M059J (cell line): ENCODE measurements at places on chromosomes 12 and 14. TPM values are rescaled to one million over a fixed set of nuclear protein-coding genes. Genes with fewer than 3 reads are reported as not detected.

The HCAR1 gene
- total RNA-seq, result not detected in 2 replicates

The NRL gene
- total RNA-seq, result 1.3 and 4.9 TPM in 2 replicates

The TGM1 gene
- 0.05 and 0.12 TPM in 2 replicates for total RNA-seq

The PRIMA1 gene
- not detected in 2 replicates for total RNA-seq

The CEBPE gene
- total RNA-seq, result not detected in 2 replicates

The PRH2 gene
- not detected in 2 replicates for total RNA-seq

The TMBIM4 gene
- 153 and 177 TPM in 2 replicates for total RNA-seq

The HEBP1 gene
- total RNA-seq, result 9.4 and 20.5 TPM in 2 replicates

The SMOC1 gene
- 0.05 TPM in 1 of 2 replicates, not detected in the other for total RNA-seq

DNA sequence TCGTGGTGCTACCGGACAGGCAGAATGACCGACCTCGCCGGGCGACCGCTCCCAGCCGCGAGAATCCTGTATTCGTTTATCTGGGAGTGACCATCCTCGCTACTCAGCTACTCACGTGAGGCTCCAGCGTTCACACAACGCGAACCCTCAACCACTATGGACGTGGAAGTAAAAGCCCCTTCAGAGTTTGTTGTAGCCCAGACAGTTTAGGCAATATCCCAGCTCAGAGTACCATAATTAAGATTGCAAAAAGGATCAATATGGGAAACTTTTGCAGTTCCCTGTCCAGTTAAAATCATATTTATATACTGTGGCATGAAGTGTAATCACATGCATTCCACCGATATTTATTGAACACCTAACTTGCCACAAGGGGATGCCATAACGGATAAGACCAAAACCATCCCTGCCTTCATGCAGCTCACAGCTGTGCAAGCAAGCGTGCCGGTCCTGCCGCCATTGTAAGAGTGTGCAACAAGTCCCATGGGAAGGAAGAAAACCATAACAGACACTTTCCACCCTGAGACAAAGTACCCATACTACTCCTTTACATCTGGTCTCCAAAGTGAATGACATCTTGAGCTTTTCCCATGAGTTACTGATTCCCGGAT, 938 bp upstream of the MAX start:
- DNase-seq, result peak; percentile 20

DNA sequence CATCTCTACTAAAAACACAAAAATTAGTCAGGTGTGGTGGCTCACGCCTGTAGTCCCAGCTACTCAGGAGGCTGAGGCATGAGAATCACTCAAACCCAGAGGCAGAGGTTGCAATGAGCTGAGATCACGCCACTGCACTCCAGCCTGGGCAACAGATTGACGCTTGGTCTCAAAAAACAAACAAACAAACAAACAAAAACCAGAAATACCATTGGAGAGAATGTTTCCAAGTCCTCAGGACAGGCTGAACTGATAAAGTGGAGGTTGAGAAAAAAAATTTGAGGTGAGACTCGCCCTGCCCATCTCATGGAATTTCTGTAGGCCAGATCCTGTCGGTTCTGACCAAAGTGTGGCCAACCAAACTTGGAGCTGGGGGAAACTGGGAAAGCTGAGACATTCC, 30.6 kb upstream of the NFYB start:
- no peak for DNase-seq

DNA sequence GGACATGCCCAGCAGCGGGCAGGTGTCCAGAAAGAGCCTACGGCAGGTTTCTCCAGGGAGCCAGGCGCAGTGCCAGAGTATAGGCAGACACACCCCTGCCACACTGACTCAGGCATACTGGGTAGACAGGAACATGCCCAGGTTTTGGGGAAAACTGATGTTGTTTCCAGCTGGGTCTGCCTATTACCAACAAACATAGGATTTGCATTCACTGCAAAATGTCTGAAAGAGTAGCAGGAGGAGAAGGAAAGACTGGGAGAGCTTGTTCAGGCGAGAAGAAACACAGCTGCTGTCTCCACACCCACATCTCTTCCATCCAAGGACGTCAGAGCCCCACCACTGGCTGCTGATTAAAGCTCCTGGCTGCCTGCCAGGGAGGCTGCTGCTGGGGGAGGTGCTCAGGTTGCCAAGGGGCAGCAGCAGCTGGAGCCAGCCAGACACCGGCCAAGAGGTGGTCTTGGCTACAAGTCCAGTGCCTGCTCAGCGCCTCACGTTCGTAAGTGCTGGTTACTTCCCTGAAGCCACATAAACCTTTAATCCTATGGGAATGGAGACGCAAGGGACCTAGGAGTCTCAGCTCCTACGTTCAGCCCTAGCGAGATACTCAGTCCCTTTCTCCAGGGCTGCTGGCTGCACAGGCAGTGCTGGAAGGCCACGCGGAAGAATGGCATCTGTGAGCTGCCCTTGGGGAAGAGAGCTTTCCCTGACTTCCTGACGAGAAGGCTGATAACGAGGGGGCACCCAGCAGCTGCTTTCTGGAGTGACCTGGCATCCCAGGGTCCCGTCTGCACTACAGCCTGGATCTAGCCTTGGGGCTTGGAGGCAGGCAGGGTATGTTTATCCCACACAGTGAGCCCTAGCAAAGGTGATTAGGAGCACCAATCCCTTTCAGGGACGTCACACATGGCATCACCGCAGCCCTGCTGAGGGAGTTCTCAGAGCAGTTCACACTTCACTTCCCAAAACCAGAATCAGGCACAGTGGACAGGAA, 58.1 kb downstream of the PLEKHG3 start:
- DNase-seq, result peak; percentile 84

DNA sequence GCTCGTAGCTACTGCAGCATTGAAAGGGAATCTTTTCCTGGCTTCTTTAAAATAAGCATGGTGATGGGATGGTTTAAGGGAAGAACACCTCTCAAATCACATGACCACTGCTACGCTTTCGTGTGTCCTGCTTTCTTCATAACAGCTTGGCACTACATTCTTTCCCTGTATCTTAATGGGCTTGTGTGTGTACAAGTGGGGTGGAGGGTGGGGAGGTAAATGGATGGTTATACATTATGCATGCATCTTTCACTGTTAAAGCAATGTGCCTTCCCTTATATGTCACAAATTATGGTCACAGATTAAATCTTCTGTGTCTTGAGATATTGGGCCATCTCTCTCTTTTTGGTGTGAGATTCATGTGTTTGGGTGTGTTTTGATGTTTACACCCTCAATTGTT, 169.4 kb upstream of the GARIN2 start:
- DNase-seq, result no peak

DNA sequence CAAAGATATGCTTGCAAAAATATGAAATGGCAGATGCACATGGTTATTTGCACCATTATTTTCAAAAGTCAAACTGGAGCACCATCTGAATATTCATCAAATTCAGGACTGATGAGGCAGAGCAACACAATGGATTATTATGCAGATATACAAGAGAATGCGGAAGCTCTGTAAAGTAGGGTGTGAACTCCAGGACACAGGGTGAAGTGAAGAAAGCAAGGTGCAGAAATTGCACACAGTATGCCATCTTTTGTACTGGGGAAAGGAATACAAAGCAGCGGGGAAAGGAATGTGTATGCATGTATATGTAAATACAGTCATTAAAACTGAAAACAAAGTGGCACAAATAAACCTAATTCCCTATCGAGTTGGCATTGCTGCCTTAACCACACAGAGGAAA, 22.7 kb upstream of the CLEC4E start:
- DNase-seq, result no peak

DNA sequence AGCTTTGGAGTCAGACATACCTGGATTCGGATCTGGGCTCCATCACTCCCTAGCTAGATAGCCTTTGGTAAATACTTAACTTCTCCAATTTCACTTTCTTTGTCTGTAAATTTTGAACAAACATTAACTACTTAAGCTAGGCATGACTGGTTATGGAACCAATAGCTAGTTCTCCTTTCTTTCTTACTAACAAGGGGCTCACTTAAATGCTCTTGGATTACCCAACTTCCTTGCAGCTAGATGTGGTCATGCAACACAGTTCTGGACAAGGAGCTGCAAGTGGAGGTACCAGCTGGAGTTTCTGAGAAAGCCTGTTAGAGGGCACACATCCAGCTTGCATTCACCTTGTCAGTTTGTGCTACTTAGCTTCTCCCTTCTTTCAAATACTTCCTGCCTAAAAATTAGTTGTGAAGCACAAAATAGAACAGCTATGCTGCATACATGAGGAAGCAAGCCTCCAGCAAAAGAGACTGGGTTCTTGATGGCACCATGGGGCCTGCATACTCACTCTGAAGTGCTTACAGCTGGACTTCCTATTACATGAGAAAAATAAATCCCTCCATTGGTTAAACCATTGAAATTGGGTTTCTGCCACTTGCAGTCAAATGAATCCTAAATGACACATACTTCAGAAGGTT, 210.1 kb upstream of the EEA1 start:
- no peak for DNase-seq

GRCh38 chr14:100688598-100689461, 37.9 kb upstream of the DLK1 start:
- DNase-seq, result peak; percentile 75

- peak; percentile 59 for DNase-seq
Measured at GRCh38 chr12:57632958-57633840, at the start of gene B4GALNT1. Gene B4GALNT1, minus strand, starts transcription at chr12:57633201. Its CDS starts 1,069 bp downstream, at chr12:57632132.

GRCh38 chr12:75977590-75977951, 54.0 kb downstream of the PHLDA1 start:
- no peak for DNase-seq

- DNase-seq, result no peak
Measured at GRCh38 chr14:23093991-23094665, 808 bp downstream of the ACIN1 start.

GRCh38 chr12:50401500-50402081, 906 bp downstream of the LARP4 start:
- DNase-seq, result peak; percentile 36

- DNase-seq, result no peak
Measured at GRCh38 chr12:6664902-6665301, 2.0 kb upstream of the ING4 start.

GRCh38 chr12:20274008-20274407, 94.3 kb upstream of the PDE3A start:
- DNase-seq, result no peak

- DNase-seq, result no peak
Measured at GRCh38 chr12:560691-561390, 101.1 kb downstream of the B4GALNT3 start.

DNA sequence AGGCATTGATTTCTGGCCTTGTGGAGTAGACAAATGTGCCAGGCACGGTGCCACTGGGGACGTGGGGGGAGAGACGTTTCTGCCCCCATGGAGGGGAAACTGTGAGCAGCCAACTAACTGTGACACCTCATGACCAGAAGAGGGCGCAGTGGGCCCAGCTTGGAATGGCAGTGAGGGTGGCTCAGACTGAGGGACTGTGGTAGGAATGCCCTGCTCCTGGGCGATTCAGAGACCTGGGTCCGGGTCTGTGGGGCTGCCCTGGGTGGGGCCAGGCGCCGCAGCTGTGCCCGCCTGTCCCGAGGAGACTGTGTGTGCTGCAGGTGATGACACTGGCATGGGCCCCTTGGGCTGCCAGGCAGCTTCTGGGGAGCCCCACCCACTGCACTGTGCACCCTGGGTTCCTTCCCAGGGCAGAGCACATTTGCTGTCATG, 60.6 kb downstream of the SLC25A47 start:
- DNase-seq, result peak; percentile 59

- DNase-seq, result no peak
Measured at GRCh38 chr12:88627501-88627900, 47.2 kb upstream of the KITLG start.

- no peak for DNase-seq
Measured at GRCh38 chr14:70283156-70283555, 76.3 kb downstream of the COX16 start.

GRCh38 chr12:11998944-11999315, 71.8 kb upstream of the BCL2L14 start:
- DNase-seq, result no peak

GRCh38 chr14:103523575-103523954, 935 bp upstream of the CKB start:
- no peak for DNase-seq
